ENCODE measurements at places on chromosomes 3 and 15.

GRCh38 chr3:193546129-193546528 lies 8.6 kb downstream of the ATP13A4 start:
- no peak for DNase-seq

DNA sequence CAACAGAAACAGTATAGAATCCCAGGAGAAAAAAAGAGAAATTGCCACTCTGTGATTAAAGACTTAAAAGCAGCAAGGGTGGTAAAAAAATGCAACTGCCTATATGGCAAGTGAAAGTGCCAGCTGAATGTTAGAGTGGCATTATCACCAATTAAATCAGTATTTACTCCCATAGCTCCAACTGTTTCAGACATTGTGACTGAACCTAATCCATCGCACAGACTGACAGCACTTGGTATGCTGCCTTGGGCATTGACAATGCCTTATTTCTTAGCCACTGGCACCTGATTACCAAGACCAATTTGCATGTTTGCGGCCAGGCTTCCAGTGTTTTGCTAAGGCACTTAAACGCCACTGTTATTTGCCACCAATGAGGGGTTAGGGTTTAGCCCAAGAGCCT lies 201.9 kb upstream of the NECTIN3 start:
- no peak for DNase-seq

DNA sequence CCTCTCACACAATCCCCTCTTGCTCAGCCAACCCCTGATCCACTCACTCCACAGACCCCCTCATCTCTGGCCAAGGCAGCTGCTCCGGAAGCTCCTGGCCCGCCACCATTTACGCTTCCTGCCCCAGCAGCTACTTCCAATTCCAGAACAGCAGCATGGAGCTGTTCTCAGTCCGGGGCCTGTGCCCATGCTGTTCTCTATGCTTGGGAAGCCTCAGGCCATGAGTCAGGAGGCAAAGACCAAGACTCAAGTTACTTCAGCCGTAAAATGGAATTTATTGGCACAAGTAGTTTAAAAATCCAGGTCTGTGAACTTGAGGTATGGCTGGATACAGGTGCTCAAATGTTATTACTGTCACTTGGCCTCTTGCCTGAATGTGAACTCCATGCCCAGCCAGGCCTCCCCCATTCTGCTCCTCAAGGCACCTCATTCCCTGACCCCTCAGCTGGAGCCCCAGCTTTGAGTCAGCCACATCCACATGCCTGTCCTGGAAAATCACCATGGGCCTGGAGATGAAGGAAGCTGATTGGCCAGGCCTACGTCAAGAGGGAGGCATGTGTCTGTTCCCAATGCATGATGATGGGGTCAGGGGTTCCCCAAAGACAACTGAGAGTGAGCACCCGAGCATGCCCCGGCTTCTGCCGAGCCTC lies 31.4 kb upstream of the CACNA2D2 start:
- DNase-seq, result no peak

DNA sequence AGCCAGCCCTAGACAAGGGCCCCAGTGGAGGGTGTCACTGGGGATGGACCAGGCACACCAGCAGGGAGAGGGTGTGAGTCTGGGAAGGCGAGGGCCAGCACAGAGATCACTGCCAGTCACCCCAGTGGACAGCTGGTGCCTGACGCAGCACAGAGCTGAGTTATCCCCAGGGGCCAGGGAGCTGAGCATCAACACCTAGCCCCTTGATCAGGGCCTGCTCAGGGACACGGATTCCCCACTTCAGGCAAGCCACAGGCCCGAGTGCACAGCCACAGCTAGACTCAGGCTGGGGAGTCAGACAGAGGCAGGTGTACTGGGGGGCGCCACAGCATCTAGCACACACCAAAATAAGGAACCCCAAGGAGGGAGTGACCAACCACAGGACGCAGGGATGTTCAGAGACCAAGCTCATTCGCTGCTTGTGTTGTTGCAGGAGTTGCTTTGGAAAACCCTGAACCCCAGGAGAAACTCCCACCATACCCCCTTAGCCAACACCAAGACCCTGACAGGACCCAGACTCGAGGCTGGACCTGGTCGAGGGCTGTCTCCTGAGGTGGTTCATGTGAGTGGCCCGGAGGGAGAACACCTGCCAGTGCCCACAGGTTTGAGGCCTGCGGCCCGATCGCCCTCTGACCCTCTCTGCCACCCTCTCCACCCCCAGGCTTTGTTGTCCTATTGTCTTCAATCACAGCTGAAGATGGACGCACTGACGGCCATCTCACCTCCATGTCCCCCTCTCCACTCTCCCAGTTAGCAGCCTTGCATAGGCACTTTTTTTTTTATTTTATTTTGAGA lies 146.8 kb downstream of the TPRA1 start:
- no peak for DNase-seq

DNA sequence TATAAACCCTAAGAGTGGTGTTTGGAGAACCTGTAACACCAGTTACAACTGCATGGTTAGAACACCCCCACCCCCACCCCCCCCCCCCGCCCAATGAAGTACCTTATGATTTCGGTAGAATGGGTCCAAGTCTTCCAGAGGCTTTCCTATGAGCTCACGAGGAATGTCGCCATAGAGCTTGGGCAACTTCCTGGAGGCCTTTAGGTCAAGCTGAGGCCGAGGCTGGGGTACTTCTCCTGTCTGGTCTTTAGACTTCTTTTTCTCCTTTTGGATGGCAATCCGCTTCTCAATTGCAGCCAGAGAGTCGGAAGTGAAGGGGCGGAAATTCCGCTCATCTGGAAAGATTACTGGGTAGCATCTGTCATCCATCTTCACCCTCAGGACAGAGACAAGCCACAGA lies 101.8 kb downstream of the SCN11A start:
- DNase-seq, result no peak

DNA sequence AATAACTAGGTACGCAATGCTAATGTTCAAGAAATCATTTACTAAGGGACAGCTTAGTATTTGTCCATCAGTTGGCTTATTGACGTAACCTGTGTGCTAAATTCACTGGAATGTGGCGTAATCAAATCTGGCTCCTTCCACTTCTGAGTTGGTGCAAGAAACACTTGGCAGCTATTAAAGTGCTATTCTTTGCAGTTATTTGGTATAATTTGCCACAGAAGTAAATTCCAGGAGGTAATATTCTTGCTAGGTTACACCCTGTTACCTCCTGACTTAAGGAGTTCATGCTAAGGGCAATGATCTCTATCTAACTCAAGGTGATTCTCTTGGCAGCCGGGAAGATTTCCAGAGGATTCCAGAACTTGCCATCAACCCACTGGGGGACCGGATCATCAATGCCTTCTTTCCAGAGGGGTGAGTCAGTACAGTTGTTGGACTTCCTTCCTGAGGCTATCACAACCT lies 25.5 kb downstream of the CHP1 start:
- no peak for DNase-seq

DNA sequence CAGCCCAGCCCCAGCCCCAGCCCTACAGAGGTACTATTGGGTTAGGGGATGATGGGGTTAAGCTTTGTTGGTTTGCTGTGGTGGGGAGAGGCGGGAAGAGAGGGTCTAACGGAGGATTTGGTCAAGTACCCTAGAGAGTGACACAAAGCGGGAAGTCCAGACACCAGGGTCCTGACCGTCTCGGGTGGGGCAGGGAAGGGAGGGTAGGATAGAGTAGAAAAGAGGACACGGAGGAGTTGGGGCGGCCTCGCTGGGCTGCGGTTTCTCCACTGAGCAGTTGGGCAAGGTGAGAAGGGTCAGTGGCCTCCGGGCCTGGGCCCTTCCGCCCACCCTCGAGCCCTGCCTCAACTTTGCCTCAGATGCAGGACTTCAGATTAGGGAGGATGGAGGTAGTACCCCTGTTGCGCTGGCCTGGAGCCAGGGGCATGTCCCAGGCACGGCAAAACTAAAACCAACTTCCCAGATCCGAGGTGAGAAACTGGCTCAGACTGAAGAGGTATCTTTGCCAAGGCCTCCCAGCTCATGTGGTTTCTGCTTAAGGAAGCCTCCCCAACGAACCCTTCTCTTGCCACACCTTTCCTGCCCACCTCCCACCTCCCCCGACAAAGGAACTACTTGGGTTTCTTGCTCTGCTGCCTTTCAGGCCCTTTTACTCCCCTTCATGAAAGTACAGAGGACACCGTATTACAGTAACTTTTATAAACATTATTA lies 551 bp downstream of the PML start:
- DNase-seq, result no peak

DNA sequence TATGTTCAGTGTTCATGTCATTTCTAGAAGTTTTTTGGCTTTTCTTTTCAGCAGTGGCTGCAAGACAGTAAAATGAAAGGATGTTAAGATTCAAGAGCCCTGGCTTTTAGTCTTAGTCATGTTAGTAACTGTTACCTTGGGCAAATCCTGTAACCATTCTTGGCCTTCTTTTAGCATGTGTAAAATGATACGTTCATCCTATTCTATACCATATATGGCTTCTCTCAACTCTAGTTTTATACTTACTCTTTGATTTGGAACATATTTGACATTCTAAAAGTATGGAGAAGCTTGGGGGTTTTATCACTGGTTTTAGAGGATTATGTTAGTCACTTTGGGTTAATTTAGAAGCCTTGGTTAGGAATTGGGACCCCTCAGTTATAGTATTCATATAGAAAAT lies 20.1 kb downstream of the GTF2E1 start:
- no peak for DNase-seq

DNA sequence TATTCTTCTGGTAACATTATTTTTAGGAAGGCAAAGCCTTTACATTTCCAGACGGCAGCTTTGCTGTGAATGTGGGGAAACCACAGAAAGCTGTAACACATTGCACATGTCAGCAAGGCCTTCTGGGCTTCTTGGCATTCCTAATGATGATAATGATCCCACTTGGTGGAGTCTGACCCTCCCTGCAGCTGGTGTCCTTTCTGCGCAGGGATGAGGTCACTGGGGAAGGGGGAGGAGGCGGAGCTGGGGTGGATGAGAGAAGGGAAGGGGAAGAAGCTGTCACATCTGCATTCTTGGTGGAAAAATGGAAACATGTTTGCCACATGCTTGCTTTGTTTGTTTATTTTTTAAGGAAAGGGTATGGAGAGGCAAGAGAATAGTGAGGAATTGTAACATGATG lies 68.6 kb downstream of the FILIP1L start:
- no peak for DNase-seq

- DNase-seq, result no peak
Observed at GRCh38 chr3:10247679-10248183, 528 bp upstream of the TATDN2 start.

GRCh38 chr15:29676961-29677402 lies 145.3 kb downstream of the TJP1 start:
- no peak for DNase-seq

DNA sequence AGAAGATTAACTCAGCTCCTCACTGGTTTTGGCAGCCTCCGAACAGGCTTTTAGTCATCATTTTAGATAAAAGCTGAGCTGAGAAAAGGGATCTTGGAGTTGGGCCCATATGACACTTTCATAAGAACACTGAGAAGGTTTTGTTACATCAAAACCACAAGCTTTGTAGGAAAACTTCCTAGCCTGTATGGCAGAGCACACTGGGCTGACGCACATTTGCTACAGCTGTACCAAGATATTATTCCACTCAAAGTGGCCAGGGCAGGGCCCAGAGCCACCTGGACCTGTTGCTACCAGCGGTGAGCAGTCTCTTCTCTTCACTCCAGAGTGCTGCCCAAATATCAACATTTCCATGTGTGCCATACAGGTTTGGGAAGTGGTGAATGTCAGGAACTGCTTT lies 160.5 kb upstream of the CCDC54 start:
- no peak for DNase-seq

GRCh38 chr3:3086239-3086638 lies 23.9 kb downstream of the IL5RA start:
- no peak for DNase-seq

GRCh38 chr3:55471522-55472280 lies 15.4 kb downstream of the WNT5A start:
- DNase-seq, result no peak

DNA sequence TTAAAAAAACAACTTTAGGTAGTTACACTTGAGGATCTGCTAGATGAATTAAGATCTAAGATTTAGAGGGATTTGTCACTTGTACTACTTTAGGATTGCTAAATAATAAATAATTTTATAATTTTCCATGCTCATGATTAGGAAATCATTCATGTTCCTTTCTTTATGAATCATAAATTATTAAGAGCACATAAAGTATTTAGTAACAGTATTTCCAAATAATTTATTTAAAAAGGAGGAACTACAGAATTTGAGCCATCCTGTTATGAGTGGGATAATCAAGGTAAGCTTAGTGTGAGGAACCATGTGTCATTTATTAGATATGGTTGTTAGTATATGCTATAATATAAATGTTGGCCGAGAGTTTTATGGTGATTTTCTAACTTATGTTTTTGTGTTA lies 37.5 kb upstream of the C3orf38 start:
- DNase-seq, result no peak

DNA sequence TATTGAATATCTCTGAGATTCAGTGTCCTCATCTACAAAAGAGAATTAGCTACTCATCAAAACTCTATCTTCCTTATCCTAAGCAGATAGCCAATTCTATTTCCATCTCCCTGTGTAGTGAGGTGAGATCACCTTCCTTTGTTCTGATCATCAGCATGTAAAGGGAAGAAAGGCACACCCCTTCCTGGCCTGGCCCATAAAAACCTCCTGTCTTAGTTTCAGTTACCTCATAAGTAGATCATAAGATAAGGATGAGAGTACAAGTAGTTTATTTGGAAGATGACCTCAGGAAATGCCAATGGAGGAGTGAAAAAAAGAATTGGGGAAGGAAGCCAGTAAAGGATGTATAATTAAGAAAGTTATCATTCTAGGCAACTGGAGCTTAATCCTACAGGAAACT lies 114.5 kb upstream of the GADL1 start:
- DNase-seq, result peak; percentile 6

DNA sequence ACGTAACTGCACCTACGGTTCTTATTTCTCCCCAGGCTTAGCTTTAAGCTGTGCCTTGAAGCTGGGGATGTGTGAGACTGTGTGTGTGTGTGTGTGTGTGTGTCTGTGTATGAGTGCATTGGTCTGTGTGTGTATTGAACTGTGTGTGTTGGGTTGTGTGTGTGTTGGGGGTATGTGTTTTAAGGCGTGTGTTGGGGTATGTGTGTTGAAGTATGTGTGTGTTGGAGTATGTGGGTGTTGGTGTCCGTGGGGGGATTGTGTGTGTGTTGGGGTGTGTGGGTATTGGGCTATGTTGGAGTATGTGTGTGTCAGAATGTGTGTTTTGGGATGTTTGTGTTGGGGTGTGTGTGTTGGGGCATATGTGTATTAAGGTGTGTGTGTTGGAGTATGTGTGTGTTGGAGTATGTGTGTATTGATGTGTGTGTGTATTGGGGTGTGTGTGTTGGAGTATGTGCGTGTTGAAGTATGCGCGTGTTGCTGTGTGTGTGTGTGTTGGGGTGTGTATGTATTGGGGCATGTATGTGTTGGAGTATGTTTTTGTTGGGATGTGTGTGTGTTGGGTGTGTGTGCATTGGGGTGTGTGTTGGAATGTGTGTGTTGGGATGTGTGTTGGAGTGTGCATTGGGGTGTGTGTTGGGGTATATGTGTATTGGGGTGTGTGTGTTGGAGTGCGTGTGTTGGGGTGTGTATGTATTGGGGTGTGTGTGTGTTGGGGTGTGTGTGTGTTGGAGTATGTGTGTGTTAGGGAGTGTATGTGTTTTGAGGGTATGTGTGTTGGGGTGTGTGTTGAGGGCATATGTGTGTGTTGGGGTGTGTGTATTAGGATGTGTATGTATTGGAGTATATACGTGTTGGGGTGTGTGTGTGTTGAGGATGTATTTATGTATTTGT lies 76.4 kb downstream of the LSM3 start:
- DNase-seq, result no peak
